ENCODE measurements at places on chromosomes 7 and 10.
A peak's percentile ranks its signal among the peaks of the same experiment; 100 is the strongest.

- no peak for DNase-seq
These were observed 70.1 kb upstream of the FAM204A start for GRCh38 chr10:118412132-118412760.

DNA sequence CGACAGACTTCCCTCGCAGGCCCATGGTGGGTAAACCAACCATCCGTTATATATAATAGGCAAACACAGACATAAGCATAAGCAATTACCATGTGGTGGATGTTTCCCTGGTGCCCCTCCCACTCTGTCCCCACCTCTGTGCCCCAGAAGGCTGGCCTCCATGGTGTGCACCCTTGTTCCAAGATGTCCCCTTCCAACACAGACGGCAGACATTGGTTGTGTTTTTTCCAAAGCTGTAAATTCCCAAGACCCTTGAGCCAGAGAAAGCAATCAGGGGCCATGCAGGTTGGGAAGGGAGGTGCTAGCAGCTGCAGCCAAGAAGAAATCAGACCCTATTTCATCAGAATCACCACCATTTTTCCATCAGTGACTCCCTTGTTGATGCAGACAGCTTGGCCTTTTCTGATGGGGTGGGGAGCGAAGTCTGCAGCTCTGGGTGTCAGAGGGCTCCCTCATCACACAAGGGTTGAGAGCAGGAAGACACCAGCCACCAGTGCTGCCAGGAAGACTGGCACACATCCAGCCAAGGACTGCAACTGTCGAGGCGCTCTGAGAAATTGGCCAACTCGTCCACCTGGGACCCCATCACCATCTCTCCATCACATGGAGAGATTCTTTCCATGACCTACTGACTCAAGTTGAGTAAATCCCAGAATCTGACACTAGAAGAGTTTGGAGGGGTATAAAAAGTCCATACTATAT lies 86.8 kb upstream of the CHST15 start:
- DNase-seq = no peak

GRCh38 chr10:36666451-36666850 lies 458.9 kb upstream of the ANKRD30A start:
- DNase-seq = no peak

DNA sequence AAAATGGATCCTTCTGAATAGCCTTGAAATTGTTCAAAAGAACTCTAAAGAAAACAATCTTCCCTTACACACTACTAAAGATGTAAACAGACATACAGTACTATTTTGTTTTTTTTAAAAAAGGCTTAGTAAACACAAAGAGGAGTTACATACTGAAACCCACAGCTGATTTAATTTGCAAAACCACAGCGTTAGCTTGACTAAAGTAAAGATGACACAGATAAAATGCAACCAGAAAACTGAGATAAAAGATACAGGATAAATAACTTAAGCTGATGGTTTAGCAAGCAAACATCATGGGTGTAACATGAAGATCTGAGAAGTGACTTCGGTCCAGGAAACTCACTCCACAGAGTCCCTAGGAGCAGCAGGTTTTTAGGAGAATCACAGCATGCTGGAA lies 21.8 kb downstream of the PRKCQ start:
- no peak for DNase-seq

DNA sequence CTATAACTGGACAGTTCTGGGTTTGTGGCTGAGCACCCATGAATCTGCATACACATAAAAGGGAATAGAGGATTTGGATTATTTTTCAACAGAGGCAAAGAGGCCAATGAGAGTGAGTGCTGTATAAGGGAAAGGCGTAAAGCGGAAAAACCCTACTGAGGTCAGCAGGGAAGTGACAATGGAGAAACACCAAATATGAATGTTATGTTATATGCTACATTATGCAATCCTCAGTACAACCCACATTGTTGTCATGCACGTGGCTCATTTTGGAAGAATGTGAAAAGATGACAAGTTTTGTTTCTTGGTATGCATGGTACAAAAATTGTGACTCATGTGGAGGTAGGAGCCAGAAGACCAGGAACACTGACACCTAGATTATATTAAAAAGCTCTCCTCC lies 113.6 kb upstream of the AMPH start:
- peak; percentile 95 for DNase-seq

DNA sequence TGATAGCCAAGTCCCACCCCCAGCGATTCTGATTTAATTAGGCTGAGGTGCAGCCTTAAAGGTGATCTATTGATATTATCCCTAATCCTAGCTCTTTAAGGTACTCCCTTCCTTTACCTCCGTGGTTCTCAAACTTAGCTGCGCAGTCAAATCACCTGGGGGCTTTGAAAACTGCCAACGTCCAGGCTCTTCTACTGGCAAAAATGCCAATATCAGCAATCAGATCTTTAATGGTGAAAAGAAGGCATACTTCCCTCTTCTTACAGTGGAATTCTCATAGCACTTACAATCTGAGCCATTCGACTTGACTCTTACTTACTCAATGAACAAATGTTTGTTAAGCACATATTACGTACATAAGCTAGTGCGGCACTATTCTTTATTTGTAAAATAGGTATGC lies 704 bp upstream of the SLC35B4 start:
- no peak for DNase-seq

DNA sequence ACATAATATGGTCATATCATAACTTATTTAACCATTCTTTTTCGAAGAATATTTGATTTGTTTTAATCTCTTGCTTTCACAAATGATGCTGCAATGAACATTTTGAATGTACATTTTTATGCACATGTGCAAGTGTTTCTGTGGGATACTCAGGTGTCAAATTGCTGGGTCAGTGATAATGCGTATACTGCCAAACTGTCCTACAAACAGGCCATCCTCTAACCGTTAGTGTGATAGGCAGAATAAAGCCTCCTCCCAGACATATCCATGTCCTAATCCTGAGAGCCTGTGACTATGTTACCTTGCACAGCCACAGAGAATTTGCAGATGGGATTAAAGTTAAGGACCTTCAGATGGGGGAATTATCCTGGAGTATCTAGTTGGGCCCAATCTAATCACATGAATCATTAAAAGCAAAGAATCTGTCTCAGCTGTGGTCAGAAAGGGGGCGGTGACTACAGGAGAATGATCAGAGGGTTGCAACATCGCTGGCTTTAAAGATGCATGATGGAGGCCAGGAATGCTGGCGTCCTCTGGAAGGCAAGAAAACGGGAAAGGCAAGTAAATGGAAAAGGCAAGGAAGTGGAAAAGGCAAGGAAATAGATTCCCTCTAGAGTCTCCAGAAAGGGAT lies 46.7 kb downstream of the FZD1 start:
- peak; percentile 87 for DNase-seq

GRCh38 chr7:106448992-106449859 lies 164.4 kb upstream of the NAMPT start:
- no peak for DNase-seq

DNA sequence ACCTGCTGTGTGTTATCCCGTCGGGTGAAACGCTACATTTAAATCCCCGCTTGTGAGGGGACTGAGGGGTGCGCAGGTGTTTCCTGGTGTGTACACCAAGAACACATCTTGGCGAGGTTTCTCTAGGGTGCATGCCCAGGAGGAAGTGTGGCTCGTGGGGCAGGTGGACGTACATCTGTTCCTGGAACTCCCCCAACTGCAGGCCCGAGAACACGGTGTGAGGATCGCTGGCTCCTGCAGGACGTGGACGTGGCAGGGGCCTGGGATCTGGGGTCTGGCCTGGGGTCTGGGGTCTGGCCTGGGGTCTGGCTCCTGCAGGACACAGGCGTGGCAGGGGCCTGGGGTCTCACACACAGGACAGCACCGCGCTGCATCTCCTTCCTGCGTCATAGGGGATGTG lies 10.1 kb downstream of the KNDC1 start:
- no peak for DNase-seq

DNA sequence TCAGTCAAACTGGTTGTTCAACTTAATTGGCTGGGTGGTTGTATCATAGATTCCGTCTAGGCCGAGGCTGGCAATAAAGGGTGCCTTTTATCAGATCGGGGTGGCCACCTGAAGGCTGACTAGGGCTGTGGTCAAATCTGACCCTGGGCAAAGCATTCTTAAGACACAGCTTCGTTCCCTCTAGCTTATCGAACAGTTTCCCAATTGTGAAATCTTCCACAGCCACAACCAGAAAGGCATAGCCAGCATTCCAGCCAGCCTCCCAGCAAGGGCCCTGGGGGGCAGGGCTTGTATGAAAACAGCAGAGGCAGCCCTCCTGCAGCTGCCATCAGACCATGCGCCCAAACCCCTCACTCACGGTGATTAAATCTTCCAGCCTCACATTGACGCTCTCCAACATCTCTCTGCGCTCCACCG lies 42.5 kb upstream of the TMEM213 start:
- no peak for DNase-seq

DNA sequence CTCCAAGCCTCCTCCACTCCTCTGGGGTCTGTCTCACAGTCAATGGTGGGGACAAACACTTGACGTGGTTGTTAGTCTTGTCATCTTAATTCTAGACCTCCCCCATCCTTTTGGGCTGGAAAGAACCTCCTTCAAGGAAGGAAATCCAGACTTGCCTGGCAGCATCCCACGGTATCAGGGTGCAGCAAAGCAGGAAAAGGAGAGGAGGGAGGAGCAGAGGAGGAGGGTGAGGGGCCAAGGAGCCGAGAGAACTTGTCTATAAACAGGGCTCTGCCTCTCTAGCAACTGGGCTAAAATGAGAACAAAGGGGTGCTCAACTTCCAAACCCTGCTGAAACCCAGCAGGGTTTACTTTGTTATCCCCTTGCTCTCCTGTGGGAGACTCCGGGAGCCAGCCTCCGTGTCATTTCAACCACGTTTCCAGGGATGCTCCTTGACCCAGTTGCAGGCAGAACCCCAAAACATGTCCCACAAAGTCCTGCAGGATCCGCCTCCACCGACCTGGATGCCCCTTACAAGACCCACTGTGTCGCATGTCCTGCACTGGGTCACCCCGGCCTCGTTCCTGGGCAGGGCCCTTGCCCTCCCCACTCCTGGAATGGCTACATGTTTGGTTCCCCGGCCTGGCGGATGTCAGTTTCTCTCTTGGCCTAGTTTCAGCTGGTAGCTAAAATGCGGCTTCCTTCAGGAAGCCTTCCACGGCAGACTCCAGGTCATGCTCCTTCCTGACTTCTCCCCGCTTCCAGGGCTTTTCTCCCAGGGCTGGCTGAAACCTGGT lies 69.7 kb upstream of the MGMT start:
- no peak for DNase-seq

DNA sequence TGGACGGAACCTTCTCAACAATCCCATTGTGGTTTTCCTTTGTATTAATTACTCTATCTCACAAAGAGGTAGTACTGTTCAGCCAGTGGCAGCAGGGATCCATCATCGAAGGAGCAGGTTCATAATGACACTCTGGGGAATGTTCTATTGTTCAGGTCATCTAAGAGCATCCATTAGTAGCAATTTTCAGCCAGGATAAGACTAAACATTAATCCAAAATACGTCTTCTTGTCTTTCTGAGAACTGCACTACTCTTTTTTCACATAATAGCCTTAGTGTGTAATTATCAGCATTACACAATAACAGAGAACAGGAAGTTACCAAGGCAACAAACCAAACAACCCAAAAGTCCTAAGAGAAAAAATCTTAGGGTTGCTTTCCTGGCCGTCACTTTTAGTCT lies 259.5 kb upstream of the VWC2 start:
- peak; percentile 33 for DNase-seq

DNA sequence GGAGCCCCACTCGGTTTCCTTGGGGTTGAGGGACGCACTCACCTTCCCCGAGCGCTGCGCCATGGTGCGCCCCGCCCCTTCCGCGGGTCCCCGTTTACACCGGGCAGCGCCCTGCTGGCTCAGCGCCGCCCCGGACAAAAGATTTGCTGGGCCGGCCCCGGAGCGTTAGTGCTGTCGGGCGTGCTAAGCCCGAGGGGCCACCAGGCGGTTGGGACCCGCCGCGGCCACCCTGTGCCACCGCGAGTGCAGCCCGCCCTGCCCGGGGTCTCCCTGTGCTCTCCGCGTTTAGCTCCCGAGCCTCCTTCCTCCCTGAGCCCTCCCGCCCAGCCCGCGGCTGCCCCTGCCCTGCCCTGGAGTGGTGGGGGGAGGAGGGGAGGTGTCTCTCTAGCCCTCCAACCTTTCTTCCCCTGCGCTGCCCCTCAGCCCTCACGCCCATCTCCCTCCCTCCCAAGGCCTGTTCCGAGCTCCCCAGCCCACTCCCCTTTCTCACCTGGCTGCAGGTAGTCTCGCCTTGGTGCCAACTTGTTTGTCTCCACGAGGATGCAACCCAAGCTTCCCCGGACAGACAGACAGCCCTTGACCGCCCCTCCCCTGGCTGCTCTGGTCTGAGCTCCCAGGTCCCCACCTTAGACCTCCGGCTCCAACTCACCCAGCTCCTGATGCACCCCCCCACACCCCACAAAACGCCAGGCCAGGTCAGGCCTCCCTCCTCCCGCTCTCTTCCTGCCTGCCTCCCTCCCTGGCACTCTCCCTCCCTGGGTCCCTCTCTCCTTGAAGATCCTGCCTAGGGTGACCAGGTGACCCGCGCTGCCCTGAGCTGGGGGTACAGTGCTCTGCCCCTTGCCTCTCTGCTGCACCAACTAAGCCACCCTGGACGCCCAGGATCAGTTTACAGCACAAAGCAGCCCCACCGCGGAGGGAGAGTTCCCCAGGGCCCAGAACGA lies at the start of gene CRYGN:
Gene CRYGN (minus strand): TSS at position 287 of the 944 bp plus-strand sequence. CDS start 224 bp downstream, at position 63.
- DNase-seq = no peak

DNA sequence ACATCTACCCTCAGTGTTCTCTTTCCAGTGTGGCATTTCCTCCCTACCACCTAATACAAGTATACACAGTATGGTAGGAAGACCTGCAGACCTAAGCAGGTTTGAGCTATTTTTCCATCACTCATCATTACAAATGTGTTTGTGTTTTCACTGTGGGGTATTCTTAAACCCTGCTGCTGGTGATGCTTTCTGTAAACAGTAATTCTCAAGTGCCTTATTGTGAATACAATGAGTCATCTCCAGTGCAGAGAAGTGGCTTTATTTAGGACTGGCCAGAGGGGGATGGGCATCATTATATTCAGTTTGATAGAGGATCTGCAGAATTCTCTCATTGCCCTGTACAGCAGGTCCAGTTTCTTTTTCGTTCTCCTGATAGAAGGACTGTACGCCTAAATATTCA lies 63.7 kb downstream of the GRM8 start:
- DNase-seq = no peak

DNA sequence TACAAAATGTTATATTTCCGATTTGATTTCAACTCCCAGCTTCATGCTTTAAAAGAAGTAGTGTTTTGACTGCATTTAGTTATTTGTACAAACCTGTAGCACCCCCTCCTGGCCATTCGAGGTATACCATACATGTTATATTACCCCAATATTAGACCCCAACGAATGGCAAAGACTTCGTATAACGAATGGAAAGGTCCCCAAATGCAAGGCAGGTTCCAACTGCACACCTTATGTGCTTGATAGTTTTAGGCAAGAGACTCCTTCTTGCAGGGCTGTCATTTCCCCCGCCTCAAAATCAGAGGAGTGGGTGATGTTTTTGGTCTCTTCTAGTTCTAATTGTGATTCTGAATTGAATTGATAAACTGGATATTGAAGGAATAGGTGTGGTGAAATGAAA lies 101.1 kb upstream of the TARP start:
- peak; percentile 42 for DNase-seq

- DNase-seq = no peak
These were observed 101.4 kb downstream of the WDR37 start for GRCh38 chr10:1157615-1157933.

DNA sequence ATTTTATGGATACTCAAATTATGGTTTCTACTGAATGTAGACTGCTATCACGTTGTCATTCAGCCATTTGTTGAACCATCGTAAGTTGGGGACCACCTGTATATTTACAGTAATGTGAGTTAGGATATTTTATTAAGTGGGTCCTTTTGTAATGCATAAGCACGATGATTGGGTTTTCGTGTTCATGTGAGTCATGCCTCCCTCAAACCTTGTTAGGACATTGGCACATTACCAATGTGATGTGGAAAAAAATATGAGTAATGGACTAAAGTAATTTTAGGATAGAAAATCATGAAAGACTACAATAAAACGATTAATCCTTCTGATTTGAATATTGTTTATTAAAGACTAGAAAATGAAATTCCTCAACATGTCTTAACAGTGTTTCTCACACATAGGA lies 8.7 kb downstream of the SMC3 start:
- no peak for DNase-seq
